ENCODE measurements at places on chromosomes 3 and 15. TPM values are rescaled to one million over a fixed set of nuclear protein-coding genes. Genes with fewer than 3 reads are reported as not detected.

DNA sequence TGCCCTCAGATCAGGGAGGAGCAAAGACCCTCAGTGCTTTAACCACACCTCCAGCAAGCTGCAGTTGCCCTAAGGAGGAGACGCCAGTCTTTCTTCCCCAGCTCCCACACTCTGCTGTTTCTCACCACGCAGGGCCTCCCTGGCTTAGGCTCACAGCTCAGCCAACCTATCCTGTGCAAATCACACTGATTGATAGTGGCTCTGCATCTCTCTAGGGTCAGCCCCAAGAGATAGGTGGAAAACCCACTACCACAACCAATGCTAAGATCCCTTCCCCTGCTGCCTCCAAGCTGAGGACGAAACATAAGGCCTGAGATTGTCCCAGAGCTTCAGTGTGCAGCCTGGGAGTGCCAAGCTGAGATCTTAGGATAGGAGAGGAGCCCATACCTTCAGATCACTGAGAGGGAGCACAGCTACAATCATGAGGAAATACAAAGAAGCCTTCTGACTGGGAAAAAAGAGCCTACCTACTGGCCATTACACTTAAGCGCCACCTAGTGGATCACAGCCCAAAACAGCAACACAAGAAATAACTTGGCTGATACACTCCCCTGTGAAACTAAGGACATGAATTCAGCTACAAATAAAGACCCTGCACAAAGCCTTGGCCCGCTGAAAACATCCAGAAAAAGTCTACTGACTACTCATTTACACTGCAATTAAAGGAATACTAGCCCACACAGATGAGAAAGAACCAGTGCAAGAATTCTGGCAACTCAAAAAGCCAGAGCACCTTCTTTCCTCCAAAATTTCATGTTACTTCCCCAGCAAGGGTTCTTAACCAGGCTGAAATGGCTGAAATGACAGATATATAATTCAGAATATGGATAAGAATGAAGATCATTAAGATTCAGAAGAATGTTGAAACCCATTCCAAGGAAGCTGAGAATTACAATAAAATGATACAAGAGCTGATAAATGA lies 271.5 kb upstream of the DCBLD2 start:
- no peaks in the 10 kb centered on the region for H3K27me3 ChIP-seq
- no peak overlapping the region for H3K4me3 ChIP-seq
- DNase-seq: peak; percentile 69
- no peaks in the 10 kb centered on the region for H3K4me1 ChIP-seq
- H3K36me3 ChIP-seq: no peaks in the 10 kb centered on the region

GRCh38 chr3:99960941-99961340 lies 143.3 kb downstream of the CMSS1 start:
- no peaks in the 10 kb centered on the region for H3K36me3 ChIP-seq
- H3K27ac ChIP-seq: no peak overlapping the region
- H3K4me3 ChIP-seq: no peak overlapping the region

Gene DNAH12
- polyA plus RNA-seq: not detected

GRCh38 chr3:70738291-70738681 lies 425.8 kb upstream of the MDFIC2 start:
- H3K36me3 ChIP-seq: no peaks in the 10 kb centered on the region
- DNase-seq: no peak
- no peak overlapping the region for H3K27ac ChIP-seq
- no peaks in the 10 kb centered on the region for H3K27me3 ChIP-seq
- no peak overlapping the region for H3K4me3 ChIP-seq

GRCh38 chr15:71746719-71747118 lies 63.6 kb upstream of the NR2E3 start:
- no peak for DNase-seq
- H3K36me3 ChIP-seq: no peaks in the 10 kb centered on the region
- no peaks in the 10 kb centered on the region for H3K27me3 ChIP-seq

Data from kidney (tissue), 22 donors.